ENCODE measurements at places on chromosomes 3 and 15.

DNA sequence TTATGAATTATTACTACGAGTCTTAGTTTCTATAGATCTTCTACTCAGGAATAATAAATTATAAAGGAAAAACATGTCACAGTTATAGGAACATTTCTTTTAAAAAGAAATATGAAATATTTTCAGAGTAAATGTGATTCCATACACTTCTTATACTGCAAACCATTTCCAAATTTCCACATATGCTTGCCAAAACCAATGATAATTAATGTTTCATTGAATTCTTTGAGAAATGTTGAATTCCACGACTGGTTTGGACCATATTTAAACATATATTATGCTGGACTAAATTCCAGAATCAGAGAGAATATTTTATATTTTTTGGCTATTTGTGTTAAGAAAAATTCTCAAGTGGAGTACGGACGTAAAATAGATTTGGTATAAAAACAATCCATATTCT, 144.6 kb downstream of the EPHA3 start:
- H3K36me3 ChIP-seq, result no peaks in the 10 kb centered on the region
- H3K27ac ChIP-seq, result no peak overlapping the region
- H3K27me3 ChIP-seq, result no peaks in the 10 kb centered on the region
- peaks cover 15% of the 10 kb centered on the region for H3K4me1 ChIP-seq
- DNase-seq, result no peak

- peaks cover 14% of the 10 kb centered on the region for H3K4me1 ChIP-seq
- no peak for DNase-seq
- H3K36me3 ChIP-seq, result no peaks in the 10 kb centered on the region
- no peak overlapping the region for H3K27ac ChIP-seq
Observed at GRCh38 chr3:48896936-48897335, 1.7 kb downstream of the SLC25A20 start.

DNA sequence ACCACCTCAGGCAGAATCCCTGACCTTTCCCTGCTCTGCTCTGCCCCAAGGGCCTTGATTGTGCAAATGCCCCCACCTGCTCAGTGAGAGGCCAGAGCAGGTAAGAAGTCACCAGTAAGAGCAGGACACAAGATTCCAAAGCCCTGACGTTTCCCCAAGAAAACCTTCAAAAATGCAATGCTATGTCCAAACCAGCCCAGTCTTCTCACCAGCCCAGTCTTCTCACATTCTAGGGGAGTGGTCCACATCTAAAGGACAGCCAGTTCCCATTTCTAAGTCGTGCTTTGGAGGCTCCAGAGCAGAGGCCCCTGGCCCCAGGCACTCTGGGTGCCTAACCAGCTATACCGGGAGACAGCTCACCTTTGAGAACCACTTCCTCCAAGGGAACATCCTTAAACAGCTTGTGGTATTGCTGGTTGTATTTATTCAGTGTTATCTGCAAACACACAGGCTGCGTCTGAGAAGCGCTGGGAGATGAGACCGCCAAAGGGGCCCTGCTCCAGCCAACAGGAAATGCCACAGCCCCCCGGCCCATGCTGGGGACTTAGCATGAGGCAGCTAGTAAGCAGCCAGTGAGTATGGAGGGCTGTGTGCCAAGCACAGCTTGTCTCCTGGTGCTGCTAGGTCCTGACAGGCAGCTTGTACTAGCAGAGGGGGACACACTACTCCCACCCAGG, 29.3 kb downstream of the GRAMD2A start:
- peak; percentile 59 for DNase-seq
- peak overlapping the region; percentile 24 for H3K4me3 ChIP-seq
- H3K27ac ChIP-seq, result peak overlapping the region; percentile 94
- peaks cover 36% of the 10 kb centered on the region for H3K4me1 ChIP-seq
- no peaks in the 10 kb centered on the region for H3K36me3 ChIP-seq
- H3K27me3 ChIP-seq, result no peaks in the 10 kb centered on the region

- no peak for DNase-seq
- peaks cover 11% of the 10 kb centered on the region for H3K4me1 ChIP-seq
- H3K27me3 ChIP-seq, result no peaks in the 10 kb centered on the region
- H3K27ac ChIP-seq, result no peak overlapping the region
- peaks cover 4% of the 10 kb centered on the region for H3K36me3 ChIP-seq
Observed at GRCh38 chr3:70863049-70863448, 550.6 kb upstream of the MDFIC2 start.

DNA sequence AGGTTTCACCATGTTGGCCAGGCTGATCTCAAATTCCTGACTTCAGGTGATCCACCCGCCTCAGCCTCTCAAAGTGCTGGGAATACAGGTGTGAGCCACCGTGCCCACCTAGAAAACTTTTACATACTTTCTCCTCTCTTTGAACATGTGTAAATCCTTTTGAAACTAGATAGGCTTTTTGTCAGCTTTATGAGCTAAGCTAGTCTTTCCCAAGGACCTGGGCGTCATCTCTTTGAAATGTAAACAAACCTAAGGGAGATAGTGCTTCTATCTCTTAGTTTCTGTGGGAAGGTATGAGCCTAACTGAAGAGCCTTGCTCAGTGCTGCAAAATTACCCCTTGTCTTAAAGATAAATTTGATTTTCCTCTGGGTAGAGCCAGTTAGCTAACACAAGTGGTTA, 4.8 kb downstream of the CX3CR1 start:
- H3K27ac ChIP-seq, result no peak overlapping the region
- DNase-seq, result no peak
- H3K4me1 ChIP-seq, result peaks cover 9% of the 10 kb centered on the region
- H3K36me3 ChIP-seq, result no peaks in the 10 kb centered on the region

DNA sequence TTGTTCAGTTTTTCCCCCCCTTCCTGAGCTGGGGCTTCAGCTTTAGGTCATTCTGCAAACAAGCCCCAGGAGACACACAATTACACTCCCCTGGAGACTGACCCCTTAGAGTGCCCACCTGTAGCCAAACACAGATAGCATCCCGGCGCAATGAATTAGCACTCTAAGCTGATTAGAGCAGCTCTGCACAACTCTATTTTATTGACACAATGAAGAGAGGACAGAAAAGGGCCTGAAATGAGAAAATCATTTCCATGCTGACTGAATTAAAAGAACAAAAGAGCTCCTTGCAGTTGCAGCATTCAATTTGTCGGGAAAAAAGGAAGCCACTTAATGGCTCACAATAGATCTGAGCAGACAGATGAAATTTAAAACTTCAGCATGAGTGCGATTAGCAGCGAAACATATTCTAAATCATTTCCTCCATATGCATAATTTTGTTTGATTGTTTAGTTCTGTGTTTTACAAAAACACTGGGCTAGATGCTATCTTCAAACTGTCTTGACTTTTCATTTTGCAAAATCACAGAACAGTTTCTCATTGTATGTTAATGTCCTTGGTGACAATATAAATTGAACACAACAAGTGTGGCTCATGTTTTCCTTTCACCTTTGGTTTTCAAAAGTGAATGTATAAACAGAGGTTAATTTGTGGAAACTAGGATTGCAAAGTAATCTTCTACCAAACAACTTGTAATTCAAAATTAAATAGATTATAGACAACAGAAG, 308.6 kb downstream of the MECOM start:
- H3K36me3 ChIP-seq, result no peaks in the 10 kb centered on the region
- H3K4me1 ChIP-seq, result peaks cover 32% of the 10 kb centered on the region
- no peak overlapping the region for H3K4me3 ChIP-seq
- no peak overlapping the region for H3K27ac ChIP-seq
- no peak for DNase-seq

GRCh38 chr15:97678656-97679055, 281.8 kb upstream of the ARRDC4 start:
- no peak for DNase-seq
- H3K4me3 ChIP-seq, result no peak overlapping the region
- no peaks in the 10 kb centered on the region for H3K36me3 ChIP-seq
- no peak overlapping the region for H3K27ac ChIP-seq
- no peaks in the 10 kb centered on the region for H3K4me1 ChIP-seq
- peaks cover 8% of the 10 kb centered on the region for H3K27me3 ChIP-seq

GRCh38 chr15:74775132-74775562, 6.7 kb upstream of the CSK start:
- DNase-seq, result no peak
- H3K4me3 ChIP-seq, result no peak overlapping the region
- H3K36me3 ChIP-seq, result no peaks in the 10 kb centered on the region
- no peak overlapping the region for H3K27ac ChIP-seq

DNA sequence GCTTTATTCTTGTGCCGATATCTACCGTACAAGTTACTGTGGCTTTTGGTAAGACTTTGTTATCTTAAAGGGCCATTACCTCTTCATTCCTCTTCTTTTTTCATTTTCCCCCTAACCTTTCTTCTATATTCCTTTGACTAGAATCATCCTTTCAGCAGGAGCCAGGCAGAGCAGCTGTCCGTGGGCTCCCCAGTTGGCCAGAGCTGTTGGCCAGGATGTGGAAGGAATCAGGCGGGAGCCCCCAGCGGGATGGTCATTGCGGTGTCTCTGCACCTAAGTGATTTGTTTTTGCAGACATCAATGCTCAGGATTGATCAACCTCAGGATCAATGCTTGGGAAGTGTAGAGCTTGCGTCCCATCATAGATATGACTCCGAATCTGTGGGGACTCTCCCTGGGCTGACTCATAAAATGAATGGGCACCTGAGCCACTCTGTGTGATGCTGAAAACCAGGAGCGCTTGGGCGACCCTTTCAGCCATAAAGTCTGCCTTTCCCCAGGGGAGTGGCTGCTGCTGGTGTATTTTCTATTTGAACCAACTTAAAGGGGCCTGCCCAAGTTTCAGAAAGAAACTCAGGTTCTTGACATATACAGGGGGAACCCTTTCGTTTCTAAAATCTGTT, 21.7 kb downstream of the APBA2 start:
- no peak overlapping the region for H3K27ac ChIP-seq
- no peaks in the 10 kb centered on the region for H3K36me3 ChIP-seq
- no peak overlapping the region for H3K4me3 ChIP-seq
- no peak for DNase-seq

GRCh38 chr15:67076147-67076843, 10.9 kb downstream of the SMAD3 start:
- H3K36me3 ChIP-seq, result peaks cover 2% of the 10 kb centered on the region
- peaks cover 49% of the 10 kb centered on the region for H3K4me1 ChIP-seq
- H3K27ac ChIP-seq, result peak overlapping the region; percentile 54
- no peak for DNase-seq
- no peak overlapping the region for H3K4me3 ChIP-seq

GRCh38 chr15:88303395-88303794, 46.9 kb upstream of the NTRK3 start:
- no peak for DNase-seq
- no peaks in the 10 kb centered on the region for H3K4me1 ChIP-seq
- H3K27me3 ChIP-seq, result peaks cover 32% of the 10 kb centered on the region
- H3K4me3 ChIP-seq, result no peak overlapping the region
- no peak overlapping the region for H3K27ac ChIP-seq

- no peaks in the 10 kb centered on the region for H3K36me3 ChIP-seq
- H3K27ac ChIP-seq, result no peak overlapping the region
- H3K27me3 ChIP-seq, result peaks cover 2% of the 10 kb centered on the region
- peaks cover 19% of the 10 kb centered on the region for H3K4me1 ChIP-seq
Observed at GRCh38 chr3:169529013-169529412, 134.5 kb downstream of the MECOM start.

DNA sequence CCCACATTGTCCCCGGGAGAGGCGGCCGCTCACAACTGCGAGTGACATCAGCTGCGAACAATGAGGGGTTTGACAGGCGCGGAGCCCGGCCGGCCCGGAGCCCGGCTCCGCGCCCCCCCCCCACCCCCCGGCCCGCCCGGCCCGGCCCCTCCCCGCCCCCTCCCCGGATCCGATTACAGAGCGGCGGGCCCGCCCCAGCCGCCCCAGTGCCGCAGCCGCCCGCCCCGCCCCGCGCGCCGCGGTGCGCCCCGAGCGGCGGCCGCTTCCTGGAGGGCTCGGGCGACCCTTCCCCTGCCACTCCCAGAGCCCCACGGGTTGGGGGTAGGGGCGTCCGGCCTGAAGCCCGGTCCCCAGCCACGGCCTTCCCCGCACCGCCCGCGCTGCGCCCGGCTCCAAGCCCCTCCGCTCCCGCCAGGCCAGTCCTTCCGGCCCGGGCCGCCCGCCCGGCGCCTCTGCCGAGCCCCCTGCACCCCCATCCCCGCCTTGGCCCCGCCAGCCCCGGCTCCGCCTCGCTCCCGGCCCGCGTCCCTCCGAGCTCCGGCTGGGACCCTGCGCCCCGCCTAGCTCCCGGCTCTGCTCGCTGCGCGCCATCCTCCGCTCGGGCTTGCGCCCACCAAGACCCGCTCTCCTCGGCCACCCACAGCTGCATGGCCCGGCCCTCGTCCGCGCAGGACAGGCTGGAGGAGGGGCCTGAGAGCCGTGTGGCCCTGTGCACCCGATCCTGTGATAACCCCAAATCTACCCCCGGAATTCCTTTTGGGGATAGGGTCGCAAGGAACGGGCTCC, at the start of gene PCBP4:
Gene PCBP4 (minus strand): TSS at position 71 of the 786 bp plus-strand sequence. CDS start 6,214 bp downstream, outside the sequence.
- H3K27ac ChIP-seq, result peak within 1 kb of the TSS; percentile 85
- peak; percentile 70 for DNase-seq
- no peaks in the 10 kb centered on the region for H3K27me3 ChIP-seq
- H3K36me3 ChIP-seq, result no peaks in the 10 kb centered on the region
- peak within 1 kb of the TSS; percentile 86 for H3K4me3 ChIP-seq

Measured in mesothelial cell of epicardium (in vitro differentiated cells).